ENCODE measurements at places on chromosomes 1 and 21.

- no peak for DNase-seq
These were observed 444.7 kb downstream of the CAMTA1 start for GRCh38 chr1:7229696-7230631.

GRCh38 chr1:71053758-71054157, 6.1 kb upstream of the PTGER3 start:
- no peak for DNase-seq

DNA sequence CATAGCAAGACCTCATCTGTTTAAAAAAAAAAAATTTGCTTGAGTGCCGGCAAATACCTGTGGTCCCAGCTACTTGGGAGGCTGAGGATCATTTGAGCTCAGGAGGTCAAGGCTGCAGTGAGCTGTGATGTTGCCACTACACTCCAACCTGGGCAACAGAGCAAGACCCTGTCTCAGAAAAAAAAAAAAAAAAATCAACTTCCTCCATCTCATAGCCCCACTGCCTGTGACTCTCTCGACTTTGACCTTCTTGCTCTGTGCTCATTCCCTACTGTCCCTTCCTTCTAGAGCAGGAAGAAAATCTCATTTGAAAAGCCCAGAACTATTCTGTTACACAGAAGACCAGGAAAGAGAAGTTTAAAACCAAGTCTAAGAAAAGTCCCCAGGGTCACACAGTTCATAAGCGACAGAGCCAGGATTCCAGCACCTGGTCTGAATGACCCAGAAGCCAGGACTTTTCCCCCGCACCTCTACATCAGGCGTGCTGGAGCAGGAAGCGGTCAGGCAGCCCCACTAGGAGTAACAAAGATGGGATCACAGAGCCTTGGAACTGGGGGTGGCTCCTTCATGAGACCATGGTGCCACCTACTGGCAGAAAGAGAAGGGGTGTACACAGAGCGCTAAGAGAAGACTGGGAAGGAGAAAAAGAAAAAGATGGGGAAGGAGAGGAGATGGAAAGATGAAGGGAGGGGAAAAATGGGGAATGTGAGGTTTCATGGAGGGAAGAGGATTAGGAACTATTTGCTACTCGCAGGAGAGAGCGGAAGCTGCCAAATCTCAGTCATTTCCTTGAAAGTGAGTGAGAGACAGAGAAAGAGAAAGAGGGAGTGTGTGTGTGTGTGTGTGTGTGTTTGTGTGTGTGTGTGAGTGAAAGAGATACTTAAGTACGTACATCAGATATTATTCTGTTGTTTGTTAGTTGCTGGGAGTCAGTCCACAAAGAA, 3.1 kb upstream of the P3R3URF start:
- peak; percentile 61 for DNase-seq

GRCh38 chr1:208907790-208908189, 663.6 kb upstream of the PLXNA2 start:
- DNase-seq: no peak

GRCh38 chr21:35743571-35743970, 316.8 kb downstream of the SETD4 start:
- DNase-seq: no peak

DNA sequence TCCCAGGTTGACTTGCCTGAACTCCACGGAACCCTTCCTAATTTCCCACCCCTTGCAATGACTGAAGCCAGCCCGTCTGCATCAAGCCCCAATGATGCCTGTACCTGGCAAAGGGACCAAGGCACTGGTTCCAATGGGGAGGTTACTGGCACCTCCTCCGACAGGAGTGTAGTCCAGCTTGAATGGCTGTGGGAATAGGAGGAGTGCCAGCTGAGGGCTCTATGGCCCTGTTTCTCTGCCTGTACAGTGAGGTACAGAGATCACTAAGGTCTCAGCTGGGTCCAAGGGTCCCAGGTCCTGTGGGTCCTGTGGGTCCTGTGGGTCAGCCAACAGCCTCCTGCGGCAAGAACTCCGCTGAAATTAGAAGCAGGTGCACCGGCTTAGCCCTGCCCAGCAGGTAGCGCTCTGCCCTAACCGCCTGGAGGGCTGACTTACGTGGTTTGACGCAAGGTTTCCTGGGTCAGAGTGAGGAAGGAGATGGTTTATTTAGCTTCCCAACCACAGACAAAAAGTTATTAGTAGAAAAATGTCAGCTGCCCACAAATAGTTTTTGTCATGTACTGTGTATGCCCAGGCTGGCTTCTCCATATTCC, 9.9 kb upstream of the SPRR4 start:
- no peak for DNase-seq

DNA sequence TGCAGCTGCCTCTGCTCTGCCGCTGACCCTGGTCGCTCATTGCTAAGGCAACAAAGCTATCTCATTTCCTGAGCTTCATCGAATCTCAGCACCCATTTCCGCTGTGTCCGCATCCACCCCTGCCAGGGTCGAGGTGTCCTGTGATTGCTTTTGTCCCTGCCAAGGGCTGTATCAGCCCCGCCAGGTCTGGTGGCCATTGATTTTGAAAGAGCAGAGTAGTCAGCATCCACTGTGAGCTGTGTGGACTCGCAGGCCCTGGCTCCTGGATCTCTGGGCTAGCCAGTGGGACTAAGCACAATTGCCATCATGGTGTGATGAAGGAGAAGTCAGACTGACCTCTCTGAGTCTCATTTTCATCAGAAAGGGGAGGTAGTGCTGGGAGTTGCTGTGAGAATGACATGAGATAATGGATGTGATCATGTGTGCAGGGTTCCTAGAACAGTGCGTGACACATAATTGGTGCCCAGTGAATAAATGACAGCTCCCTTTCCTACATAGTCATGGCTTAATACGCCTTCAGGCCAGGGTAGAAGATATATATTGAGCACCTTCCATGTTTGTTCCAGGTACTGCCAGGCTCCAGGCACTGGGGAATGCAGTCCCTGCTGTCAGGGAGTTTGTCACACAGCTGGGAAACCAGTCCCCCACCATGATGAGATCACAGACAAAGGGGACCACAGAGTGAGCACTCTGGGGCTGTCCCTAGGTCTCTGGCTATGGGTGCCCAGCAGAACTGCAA, 32.1 kb downstream of the NAV1 start:
- no peak for DNase-seq

DNA sequence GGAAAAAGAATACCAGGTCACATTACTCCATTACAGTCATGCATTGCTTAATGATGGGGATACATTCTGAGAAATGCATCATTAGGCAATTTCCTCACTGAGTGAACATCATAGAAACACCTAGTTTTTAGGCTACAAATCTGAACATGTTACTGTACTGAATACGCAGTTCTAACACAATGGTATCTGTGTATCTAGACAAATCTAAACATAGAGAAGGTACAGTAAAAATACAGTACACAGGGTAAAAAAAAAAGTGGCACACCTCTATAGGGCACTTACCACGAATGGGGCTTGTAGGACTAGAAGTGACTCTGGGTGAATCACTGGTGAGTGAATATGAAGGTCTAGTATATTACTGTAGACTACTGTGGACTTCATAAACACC, 115.7 kb downstream of the AKT3 start:
- no peak for DNase-seq

DNA sequence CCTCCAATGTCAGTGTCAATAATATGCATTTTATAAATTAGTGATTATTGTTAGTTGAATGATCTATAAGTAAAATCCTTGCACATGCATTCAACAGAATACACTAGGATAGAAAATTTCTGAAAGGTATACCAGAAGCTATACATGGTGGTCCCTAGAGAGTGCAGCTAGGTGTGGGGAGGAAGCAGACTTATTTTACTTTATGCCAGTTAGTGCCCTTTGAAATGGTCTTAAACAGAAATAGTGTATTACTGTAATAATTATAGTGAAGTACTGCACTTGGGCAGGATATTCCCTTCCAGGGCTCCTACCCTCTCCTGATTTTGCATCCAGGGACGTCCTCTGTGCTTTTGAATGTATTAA, 23.2 kb upstream of the WDR26 start:
- no peak for DNase-seq

DNA sequence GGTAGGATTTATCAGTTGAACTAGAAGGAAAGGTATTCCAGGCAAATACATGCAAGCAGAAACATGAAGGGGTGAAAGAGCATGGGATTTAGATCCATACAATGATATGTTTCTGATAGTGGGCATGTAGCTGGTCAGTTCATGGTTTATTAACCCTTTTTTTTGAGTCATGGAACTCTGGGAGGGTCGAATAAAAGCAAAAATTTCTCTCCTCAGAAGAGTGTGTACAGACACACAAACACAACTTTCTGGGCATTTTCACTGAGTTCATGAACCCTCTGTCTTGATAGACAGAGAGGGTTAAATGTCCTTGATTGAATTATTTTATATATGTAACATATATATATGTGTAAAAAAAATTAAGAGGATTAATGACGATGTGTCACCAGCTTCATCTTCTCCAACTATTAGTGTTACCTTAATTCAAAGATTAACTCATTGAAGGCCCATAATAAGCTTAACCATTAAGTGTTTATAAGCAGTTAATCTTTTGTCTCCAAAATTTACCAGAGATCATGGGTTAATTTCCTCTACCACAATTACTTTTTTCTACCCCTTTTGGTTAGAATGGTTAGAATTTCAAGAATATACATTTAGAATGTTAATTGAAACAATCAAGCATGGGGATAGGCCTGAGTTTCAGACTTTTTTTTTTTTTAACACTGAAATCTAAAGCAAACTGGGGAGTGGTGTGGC, 4.6 kb downstream of the JUN start:
- DNase-seq: no peak

DNA sequence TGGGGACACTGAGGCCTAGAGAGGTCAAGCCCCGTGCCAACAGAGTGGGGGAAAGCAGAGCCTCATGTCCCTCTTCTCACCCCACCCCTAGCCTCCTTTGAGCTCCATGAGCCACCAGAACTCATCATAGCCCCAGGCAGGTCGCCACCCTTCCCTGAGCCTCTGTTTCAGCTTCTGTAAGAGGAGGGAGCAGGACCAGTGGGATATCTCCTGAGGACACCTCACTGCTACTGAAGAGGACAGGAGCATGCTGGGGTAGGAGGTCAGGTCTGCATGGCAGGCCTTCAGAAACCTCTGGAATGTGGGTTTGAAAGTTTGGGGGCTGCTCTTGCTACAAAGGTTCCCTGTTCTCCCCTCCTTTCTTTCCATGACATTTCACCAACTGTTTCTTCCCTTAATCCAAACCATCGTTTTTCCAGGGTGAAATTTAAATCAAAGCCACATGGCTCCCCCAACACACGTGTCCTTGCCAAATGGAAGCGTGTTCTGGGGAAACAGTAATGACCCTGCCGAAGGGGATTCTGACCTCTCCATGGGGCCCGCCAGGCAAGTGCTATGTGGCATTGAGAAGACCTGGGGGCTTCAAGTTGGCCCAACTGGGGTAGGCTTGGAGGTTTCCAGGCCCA, 88.1 kb upstream of the RUNX3 start:
- DNase-seq: no peak

DNA sequence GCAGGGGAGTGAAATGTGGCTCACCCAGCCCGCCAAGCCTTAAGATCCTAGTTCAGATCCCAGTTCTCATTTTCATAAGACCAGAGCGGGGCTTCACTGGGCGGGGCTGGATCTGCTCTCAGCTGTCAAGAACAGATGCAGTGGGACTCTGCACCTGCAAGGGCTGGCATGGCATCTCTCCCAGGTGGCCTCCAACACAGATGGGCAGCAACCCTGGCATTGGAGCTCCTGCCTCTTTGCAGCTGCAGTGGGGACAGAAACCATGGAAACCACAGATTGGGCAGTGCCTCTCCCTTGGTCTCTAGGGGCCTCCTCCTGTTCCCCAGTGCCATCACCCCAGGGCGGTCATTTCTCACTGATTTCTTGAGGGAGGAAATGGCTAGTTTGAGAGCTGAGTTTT, 267.7 kb downstream of the PRDM2 start:
- no peak for DNase-seq

DNA sequence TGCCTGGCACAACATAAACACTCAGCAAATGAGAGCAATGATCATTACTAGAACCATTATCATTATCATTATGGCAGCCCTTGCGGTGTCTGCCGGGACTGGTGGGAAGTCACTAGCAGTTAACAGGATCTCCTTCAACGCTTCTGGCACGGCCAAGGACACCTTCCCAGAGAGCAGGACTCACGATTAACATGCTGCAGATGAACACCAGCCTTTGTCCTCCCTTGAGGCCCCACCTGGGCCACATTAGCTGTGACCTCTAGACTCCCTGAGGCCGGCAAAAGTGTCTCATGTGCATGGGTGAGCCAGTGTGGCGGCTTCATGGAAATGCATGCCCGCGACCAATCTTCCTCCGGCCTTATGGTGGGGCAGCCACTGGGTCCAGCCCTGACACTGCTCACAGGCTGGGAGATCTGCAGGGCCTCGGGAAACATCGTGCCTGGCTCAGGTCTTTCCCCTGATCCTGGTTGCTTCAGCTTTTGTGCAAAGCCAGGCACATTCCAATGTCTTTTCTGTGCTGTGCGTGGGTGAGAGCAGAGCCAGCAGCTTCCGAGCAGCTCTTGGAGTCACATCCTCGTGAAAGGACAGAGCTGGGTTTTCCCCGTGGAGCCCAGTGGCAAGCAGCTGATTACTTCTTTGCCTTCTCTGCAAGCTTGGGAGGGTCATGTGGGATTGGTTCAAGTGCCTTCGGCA, 107.3 kb downstream of the HMGB4 start:
- no peak for DNase-seq

DNA sequence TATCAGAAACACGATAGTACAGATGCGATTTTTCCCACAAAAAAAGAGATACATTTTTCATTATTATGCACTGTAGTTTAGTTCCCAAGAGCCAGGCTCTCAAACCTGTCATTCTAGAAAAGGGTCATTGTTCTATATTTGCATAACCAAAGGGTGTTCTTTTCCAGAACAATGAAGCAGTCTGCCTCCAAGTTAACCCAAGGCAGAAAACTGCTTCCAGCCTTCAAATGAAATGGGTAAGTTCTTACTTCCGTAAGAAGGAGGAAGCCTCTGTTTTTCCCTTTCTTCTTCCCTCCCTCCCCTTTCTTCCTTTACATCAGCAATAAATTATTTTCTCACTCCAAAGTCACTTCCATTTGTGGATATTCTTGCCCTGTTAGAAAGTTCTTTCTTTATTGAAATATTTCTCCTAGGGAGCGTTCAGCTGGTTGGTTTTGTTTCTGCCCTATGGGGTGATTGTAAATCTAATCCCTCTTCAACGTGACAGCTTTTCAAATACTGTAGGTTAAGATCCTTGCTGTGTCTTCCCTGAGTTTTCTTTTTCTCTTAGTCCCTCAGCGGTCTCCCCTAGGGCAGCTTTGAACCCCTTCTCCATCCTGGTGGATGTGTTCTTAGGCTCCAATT, 77.3 kb upstream of the PTGFRN start:
- no peak for DNase-seq

GRCh38 chr1:30809514-30810263, 52.1 kb upstream of the LAPTM5 start:
- DNase-seq: no peak

DNA sequence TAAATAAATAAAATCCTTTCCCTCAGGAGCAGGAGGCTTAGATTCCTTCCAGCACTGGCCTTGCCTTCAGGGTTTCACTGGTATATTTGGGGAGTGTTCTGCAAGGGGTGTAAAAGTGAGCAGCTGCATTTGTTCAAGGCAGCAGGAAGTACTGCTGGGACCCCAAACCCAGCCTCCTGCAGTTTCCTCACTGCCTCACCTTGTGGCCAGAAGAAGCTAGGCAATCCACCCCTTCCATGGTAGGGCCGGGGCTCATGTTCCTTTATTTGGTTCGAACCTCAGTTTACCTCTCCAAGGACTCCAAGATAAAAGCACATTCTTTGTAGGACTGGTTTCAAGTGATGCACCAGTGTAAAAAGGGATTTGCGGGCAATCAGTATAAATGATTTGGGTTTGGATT, 21.0 kb upstream of the CFAP126 start:
- DNase-seq: no peak

- no peak for DNase-seq
These were observed 4.1 kb upstream of the GRIK1 start for GRCh38 chr21:29943885-29944284.

- DNase-seq: no peak
These were observed 4.0 kb downstream of the ARHGEF19 start for GRCh38 chr1:16208270-16208987.

- DNase-seq: no peak
These were observed 92.9 kb upstream of the TSPAN2 start for GRCh38 chr1:115182012-115182715.
